Anterior cingulate cortex (tissue), 58 donors: ENCODE measurements at places on chromosomes 3 and 15.

GRCh38 chr3:112030901-112031300, 3.6 kb upstream of the TMPRSS7 start:
- DNase-seq: no peak

GRCh38 chr3:167740961-167741587, 5.6 kb downstream of the SERPINI1 start:
- no peak for DNase-seq

- DNase-seq: no peak
Measured at GRCh38 chr3:144312702-144313101, 341.1 kb downstream of the DIPK2A start.

GRCh38 chr15:39411102-39411989, 169.5 kb upstream of the THBS1 start:
- DNase-seq: no peak

DNA sequence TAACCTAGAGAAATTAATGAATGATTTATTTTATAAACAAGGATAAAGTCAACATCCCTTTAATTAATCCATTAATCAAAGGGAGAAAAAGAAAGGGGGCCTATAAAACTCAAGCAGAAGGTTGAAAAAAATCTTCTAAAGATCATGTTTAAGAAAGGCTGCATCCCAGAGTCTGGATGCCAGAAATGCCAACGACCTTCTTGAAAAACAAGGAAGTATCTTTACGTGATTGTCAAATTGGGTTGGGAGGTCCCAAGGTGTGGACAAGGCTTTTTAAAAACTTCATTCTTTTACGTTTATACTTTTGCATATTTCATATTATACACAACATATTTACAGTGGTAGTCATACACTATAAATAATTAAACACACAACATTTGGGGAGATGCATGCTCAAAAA, 1.6 kb downstream of the GOLGB1 start:
- DNase-seq: no peak

DNA sequence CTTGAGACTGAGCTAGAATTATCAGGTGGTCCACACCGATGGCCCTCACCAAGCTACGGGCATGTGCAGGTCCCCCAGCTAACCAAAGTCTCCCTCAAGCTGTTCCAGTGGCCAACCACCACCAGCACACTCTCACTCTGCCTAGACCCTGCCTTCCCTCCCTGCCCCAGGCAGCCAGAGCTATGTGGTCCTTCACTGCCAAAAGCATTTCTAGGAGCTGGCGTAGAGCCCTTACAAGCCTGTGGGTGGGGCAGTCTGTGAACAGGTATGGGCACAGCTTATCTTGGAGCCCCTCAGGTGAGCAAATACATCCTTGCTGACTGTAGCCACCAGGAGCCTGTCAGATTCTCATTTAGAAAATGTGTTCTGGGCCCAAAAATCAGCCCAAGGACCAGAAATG, 159.8 kb upstream of the PPP2R3A start:
- no peak for DNase-seq

DNA sequence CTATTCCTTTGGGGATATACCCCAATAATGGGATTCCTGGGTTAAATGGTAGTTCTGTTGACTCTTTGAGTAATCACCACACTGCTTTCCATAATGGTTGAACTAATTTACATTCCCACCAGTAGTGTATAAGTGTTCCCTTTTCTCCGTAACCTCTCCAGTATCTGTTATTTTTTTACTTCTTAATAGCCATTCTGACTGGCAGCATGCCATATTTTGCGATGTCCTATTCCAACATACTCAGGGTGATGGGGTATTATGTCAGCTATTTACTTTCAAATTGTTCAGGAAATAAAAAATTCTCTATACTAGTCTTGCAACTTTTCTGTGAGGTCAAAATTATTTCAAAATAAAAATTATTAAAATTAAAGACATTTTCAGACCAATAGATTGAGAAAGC, 9.1 kb upstream of the PARP14 start:
- no peak for DNase-seq

GRCh38 chr3:132279030-132279429, 38.2 kb upstream of the ACP3 start:
- DNase-seq: no peak

DNA sequence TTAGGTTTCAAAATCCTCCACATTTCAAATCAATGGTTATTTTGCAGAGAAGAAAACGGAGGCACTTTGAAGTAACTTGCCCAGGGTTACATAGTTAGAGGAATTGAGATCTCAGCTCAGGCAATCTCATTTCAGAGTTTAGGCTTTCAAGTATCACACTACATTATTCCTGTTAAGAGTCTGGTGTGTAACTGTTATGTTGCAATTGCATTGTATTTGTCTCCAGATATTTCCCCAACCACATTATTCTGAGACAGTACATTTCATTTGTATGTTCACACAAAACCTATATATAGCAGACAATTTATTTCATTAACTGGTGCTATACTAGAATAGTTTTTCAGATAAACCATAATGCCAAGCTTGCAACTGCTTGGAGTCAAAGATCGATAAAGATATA, 154.2 kb upstream of the TSPAN3 start:
- DNase-seq: no peak

GRCh38 chr15:77481670-77482069, 61.0 kb downstream of the HMG20A start:
- DNase-seq: no peak

DNA sequence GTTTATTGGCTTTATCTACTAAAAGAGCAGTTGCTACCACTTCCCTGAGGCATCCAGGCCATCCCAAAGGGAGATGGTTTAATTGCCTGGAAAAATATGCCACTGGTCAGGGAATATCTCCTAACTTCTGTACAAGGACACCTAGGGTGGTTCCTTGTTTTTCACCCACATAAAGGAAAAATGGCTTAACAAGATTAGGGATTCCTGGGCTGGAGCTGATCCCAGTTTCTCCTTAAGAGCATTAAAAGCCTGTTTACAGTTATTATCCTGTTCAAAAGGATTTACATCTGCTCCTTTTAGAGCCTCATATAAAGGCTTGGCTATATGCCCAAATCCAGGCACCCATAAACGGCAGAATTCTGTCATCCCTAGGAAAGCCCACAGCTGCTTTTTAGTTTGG, 70.2 kb upstream of the WNT7A start:
- DNase-seq: no peak

GRCh38 chr3:183488343-183488742, 59.9 kb upstream of the MCF2L2 start:
- DNase-seq: no peak

- no peak for DNase-seq
Measured at GRCh38 chr3:39114456-39114855, 7.0 kb downstream of the TTC21A start.

- no peak for DNase-seq
Measured at GRCh38 chr3:193335031-193335430, 43.5 kb downstream of the ATP13A5 start.
